ENCODE measurements at places on chromosomes 1 and 21.
A peak's percentile ranks its signal among the peaks of the same experiment; 100 is the strongest.

- no peak for DNase-seq
Observed at GRCh38 chr1:178382372-178382771, 114.4 kb downstream of the CLEC20A start.

- no peak for DNase-seq
Observed at GRCh38 chr1:33908324-33908956, 44.6 kb downstream of the HMGB4 start.

DNA sequence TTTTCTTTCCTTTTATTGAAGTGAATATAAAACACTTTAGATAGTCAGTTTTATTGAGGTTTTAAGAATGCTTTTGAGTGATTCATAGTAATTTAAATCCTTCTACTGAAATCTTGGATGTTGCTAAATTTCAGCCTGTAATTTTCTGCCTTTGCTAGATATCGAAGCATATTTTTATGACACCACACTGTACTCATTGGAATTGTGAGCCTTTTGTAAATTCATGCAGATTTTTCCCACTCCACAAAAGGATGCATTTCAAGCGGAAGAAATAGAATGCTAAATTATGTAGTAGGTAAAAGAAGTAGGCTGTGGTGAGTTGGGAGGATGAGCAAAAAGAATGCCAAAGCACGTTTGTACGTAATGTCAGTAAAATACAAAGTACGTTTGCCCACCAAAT, 13.8 kb downstream of the SNX7 start:
- DNase-seq, result no peak

- no peak for DNase-seq
Observed at GRCh38 chr1:162028726-162029125, 5.1 kb upstream of the OLFML2B start.

- no peak for DNase-seq
Observed at GRCh38 chr1:233319272-233319671, 8.3 kb upstream of the MAP3K21 start.

DNA sequence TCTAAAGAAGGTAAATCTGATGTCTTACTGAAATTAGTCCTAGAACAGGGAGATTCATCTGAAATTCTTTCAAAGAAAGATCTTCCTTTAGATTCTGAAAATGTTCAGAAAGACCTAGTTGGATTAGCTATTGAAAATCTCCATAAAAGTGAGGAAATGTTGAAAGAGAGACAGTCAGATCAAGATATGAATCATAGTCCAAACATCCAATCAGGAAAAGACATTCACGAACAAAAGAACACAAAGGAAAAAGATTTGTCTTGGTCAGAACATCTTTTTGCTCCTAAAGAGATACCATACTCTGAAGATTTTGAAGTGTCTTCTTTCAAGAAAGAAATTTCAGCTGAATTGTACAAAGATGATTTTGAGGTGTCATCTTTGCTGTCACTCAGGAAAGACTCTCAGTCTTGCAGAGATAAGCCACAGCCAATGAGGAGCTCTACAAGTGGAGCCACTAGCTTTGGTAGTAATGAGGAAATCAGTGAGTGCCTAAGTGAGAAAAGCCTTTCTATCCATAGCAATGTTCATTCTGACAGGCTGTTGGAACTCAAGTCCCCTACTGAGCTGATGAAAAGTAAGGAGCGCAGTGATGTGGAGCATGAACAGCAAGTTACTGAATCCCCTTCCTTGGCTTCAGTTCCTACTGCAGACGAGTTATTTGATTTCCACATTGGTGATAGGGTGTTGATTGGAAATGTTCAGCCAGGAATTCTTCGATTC, 61.6 kb upstream of the QSOX1 start:
- DNase-seq, result no peak

GRCh38 chr1:106876384-106876783, 180.1 kb upstream of the PRMT6 start:
- DNase-seq, result no peak

DNA sequence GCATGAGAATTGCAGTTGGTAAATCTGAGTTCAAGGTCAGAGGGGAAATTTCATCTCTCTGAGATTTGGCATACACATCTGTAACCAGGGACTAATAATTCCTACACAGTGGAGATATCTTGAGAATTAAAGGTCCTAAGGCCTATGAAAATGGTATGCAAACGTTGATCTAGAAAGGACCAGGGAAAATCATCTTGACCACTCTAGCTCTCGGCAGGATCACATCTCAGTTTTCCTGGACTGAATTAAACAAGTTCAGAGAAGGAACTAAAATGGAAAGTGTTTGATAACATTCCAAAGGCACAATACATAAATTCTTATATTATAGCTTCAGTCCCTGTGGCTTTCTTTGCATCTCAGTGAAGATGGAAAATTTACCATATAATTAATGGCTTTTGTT, 28.5 kb upstream of the SIPA1L2 start:
- DNase-seq, result no peak

- DNase-seq, result peak; percentile 69
Observed at GRCh38 chr1:246110343-246111219, 396.5 kb downstream of the SMYD3 start.

DNA sequence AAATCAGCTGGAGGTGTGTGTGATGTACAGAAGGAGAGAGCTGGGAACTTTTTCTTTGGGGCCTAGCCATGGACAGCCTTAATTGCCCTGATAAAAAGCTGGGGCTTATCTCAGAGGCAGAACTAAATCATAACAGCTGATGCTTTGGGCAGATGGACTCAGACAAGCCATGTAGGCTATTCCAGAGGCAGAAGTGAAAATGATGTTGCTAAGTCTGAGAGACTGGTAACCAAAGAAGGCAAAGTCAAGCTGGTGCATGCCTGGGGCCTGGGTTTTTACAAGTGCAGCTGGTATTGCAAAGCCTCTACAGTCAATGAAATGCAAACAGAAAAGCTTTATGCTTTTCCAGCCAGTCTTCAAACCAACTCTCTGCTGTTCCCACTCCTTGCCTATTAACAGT, 39.0 kb upstream of the LMX1A start:
- DNase-seq, result no peak

DNA sequence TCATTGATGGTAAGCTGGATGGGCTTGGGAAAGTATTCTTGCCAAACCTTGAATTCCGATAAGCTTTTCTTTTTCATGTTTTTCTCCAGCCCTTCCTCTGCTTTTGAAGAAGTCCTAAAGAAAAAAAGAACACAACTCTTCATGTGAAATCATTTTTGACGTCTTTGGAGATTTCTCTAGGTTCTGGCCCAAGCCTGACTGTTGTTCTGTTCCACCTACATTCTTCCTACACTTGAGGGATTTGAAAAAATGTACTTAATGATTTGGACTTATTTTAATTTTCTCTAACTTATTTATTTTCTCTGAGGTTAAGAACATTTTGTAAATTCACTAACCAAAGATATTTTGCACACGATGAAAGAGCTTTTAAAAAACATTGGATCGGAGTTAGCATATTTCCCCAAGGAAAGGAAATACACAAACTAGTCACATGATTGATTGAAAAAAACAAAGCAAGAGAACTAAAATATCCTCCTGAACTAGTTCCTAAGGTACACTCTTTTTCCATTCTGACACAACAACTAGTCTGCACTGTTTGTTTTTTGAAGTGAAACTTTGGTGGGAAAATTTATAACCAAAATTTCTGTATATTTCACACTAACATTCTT, 82.3 kb downstream of the LTN1 start:
- DNase-seq, result no peak

DNA sequence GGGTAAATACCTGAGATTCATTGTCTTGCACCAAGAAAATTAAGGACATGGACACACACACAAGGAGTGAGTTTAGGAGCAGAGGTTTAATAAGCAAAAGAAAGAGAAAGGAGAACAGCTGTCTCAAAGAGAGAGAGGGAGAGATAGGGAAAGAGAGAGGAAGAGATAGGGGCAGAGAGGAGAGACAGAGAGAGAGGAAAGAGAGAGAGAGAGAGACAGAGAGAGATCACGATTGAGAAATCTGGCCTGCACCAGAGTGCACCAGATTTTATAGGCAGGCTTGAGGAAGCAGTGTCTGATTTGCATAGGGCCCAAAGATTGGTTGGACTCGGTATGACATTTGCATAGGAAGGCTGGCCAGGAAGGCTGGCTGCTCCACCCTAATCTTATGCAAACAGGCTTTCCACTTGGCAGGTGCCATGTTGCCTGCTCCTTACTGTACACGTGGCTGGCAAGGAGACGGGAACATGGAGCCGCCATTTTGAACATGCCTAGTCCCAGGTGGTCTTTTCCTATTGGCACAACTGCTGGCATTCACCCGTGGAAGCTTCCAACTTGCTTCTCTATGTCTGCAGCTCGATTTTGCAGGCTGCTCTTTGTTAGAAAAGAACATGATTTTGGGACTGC, 419.9 kb downstream of the ZP4 start:
- DNase-seq, result no peak

DNA sequence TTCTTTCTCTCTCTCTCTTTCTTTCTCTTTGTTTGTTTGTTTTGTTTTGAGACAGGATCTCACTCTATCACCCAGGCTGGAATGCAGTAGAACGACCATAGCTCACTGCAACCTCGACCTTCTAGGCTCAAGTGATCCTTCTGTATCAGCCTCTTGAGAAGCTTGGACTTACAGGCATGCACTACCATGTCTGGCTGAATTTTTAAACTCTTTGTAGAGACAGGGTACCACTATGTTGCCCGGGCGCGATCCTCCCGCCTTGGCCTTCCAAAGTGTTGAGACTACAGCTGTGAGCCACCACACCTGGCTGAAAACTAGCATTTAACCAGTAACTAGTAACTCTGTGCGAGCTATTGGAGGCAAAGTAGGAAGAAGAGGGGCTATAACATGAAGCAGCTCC, 325.5 kb downstream of the ZP4 start:
- no peak for DNase-seq

DNA sequence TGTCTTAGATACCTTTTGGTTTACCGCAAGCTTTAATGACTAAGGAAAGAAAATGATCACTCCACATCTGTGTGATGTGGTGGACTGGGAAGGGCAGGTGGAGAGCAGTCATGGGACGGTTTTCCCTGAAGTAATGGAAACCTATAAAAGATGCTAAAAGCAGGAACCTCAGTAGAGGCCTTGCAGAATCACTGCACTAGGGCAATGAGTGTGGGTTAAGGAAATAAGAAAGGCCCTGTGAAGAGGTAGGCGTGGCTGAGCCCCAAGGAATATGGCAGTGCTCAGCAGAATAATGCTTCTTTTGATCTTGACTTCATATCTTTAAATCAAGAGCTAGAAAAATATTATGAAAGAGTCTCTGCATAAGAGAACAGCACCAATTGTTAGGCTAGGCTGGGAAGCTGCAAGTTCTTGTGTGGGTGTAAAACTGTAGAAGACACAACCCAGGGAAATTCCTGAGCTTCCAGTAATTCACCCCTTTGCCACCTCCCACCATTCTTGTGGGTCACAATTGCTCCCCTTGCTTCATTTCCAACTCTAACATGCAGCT, 49.9 kb downstream of the CLCA4 start:
- DNase-seq, result no peak

DNA sequence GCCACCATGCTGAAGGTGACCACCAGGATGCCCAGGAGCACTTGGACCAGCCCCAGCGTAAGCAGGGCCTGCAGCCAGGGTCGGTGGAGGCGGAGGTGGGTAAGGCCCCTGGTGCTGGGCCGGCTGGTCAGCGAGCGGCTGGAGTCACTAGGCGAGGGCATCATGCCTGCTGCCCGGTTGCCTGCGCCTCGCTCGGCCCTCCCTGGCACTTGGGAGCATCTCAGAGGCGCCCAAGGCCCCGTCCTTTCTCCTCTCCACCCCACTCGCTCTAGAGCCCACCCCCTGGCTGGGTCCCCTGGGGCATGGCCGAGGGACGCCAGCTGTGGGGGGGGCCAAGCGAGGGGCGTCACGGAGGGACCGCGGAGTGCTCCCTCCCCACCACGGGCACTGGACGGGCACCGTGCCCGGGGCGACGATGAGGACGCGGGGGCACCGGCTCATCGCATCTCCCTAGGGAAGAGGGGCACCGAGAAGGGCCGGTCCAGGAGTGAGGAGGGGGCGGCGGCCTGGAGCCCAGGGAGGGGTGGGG, 505 bp downstream of the ENTREP3 start:
- no peak for DNase-seq

DNA sequence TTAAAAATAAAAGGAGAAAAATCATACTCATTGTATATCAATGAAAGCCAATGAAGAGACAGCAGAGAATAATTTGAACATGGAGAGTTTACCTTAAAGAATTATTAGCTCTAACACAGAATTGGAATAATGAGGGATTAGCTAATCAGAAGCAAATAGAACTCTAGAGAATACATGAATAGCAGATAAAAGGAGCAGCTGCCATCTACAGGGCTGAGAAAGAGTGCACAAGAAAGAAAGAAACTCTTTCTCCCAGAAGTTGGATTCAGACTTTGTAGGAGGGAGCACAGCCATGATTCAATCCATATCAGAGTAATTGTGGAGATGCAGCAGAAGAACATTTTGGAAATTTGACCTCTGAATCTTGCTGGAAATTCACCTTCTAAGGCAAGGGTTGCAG, 1171.2 kb downstream of the PLA2G4A start:
- no peak for DNase-seq

DNA sequence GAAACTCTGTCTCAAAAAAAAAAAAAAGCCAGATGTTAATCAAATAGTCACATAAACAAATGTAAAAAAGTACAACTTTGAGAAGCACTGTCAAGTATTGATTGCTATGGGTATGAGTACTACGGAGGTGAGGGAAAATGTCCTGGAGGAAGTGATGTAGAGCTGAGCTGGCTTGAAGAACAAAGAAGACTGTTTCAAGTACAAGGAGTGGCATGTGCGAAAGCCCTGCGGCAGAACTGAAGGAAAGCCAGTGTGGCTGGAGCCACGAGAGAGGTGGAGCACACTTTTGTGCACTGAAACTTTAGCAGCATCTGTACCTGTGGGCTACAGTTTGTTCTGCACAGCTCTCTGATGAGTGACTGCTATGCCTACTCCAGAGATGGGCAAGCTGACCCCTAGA, 5.4 kb upstream of the RPS6KA1 start:
- no peak for DNase-seq

- no peak for DNase-seq
Observed at GRCh38 chr1:62900566-62900965, 116.6 kb downstream of the ATG4C start.

DNA sequence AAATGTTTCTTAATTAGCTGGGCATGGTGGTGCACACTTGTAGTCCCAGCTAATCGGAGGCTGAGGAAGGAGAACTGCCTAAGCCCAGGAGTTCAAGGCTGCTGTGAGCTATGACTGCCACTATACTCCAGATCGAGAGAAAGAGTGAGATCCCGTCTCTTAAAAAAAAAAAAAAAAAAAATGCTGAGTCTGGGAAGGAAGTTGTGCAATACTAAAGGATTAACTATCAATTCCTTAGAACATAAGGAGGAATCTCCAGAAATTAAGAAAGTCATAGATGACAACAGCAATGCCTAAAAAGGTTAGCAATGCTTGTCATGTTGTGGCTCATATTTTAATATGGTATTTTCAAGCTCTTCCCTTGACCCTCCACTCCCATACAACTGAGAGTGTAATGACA, 5.3 kb downstream of the LUZP1 start:
- no peak for DNase-seq

GRCh38 chr1:225418059-225418458, 9.8 kb downstream of the LBR start:
- no peak for DNase-seq

- peak; percentile 95 for DNase-seq
Observed at GRCh38 chr1:91404151-91405012, at the start of gene HFM1. HFM1 (minus strand) TSS chr1:91404837; CDS start chr1:91401082, 3,755 bp downstream.

- DNase-seq, result peak; percentile 94
Observed at GRCh38 chr1:20212685-20213331, 26.5 kb upstream of the PLA2G2C start.
